ENCODE measurements at places on chromosomes 3 and 15.

GRCh38 chr15:52370010-52370409 lies 74.4 kb upstream of the MYO5C start:
- no peak for DNase-seq

GRCh38 chr3:185290266-185290665 lies 36.4 kb upstream of the EHHADH start:
- DNase-seq = no peak

DNA sequence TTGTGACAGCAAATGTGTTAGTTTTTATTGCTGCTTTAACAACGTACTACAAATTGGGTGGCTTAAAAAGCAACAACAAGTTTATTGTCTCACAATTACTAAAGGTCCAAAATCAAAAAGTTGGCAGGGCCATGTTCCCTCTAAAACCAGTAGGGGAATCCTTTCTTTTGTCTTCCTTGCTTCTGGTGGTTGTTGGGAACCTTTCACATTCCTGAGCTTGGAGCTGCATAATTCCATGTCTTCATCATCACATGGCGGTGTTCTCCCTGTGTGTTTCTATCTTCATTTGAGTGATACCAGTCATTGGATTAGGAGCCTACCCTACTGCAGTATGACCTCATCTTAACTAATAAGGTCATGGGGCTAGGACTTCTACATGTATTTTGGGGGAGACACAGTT lies 7.4 kb downstream of the SPRED1 start:
- no peak for DNase-seq

DNA sequence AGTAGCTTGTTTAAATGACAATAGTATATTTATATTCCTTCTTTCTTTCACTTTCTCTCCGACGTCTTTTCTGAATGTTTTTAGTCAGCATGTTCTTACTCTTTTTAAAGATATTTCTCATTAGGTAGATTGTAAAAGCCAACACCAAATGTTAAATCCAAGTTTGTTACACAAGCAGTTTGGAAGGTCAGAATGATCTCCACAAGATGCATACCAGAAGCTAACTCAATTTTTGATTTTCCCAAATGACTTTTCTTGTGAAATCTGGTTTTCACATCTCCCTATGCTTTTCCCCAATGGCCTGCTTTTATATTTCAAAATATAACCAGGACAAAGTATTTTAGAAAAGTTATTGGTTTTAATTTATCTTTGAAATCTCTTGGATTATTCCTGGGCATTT lies 49.7 kb upstream of the TPRG1 start:
- DNase-seq = no peak

DNA sequence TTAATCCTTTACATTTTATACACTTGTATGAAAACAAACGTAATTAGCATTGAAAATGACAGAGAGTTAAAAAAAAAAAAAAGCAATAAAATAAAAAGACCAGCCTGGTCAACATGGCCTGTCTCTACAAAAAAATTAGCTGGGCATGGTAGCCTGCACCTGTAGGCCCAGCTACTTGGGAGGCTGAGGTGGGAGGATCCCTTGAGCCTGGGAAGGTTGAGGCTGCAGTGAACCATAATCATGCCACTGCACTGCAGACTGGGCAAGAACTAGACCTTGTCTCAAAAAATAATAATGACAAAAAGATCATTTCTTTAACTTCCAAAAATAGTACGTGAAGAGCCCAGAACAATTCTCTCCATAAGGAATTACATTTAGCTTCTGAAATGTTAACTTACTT lies 1.9 kb downstream of the SSR3 start:
- DNase-seq = no peak

DNA sequence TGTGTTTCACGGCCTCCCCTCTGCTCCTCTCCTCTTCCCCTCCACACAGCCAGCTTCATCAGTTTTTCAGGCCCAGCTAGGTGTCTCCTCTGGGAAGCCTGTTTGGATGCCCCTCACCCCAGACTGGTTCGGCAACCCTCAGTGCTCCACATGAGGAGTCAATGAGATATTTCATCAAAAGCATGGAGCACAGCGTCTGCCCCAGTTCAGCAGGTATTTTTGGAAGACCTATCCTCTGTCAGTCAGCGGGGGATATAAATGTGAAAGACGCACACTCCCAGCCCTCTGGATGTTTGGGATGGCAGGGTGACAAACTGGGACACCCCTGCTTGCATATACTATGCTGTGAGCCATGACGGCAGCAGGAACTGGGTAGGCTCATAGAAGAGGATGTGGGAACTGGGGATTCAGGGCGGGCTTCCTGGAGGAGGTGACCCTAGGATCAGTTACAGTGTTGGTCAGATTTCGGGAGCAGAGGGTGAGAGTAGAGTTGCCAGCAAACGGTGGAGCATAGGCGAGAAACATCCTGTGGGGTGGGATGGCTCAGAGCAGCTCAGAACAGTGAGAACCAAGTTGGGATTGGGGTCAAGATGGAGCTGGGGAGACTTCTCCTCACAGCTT lies 42.9 kb downstream of the PXYLP1 start:
- no peak for DNase-seq
